ENCODE measurements at places on chromosomes 12 and 14.
A peak's percentile ranks its signal among the peaks of the same experiment; 100 is the strongest.

- DNase-seq, result no peak
These were observed 46.4 kb upstream of the BMP4 start for GRCh38 chr14:54003064-54003463.

DNA sequence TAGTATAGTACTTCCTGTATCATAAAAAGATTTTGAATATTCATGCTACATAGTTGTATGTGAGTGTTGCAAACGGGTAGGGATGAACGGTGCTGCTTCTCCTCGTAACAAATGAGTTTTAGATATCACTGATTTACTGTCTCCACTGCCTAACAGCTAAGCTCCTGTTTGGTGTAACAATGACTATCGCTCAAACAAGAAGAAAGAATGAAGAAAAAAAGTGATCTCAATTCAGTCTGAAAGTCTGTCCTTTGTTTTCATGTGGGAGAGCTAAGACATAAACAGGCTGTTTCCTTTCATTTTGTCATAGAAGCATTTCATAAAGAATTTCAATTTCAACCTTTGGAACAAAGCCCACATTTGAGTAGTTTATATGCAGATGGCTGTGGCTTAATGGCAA lies 26.1 kb upstream of the RTRAF start:
- no peak for DNase-seq

DNA sequence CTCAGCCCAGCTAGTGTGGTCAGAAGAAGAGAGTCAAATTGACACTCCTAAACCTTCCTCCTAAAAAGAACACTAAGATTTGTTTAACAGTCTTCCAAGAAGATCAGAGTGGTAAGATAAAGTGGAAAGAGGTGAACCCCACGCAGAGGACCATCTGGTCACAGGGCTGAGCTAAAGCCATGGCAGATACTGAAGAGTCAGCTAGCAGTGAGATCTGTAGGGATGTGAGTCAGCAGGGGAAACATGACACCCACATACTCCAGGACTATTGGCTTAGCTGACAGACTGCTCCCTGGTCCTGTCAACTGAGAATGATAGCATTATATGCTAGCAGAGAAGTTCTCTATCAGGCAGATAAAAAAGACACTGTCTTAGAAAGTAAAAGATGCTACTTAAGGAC lies 269.4 kb upstream of the ALG10 start:
- DNase-seq, result no peak

DNA sequence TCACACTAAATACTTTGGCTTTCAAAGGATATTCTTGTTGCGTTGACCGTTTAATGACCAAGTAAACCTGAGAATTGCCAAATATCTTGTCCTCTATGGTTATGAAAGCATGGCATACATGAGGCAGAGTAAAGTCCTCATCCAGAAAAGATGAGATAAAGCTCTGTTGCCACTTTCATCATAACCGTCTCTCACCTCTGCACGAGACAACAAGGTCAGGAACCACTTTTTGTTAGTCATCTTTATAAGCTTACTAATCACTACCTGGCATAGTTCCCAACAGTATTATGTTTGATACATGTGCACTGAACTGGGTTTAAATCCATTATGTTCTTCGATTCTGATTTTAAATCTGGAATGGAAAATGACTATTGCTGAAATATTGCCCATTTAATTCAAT lies 31.3 kb downstream of the PTPRB start:
- DNase-seq, result no peak

- DNase-seq, result no peak
These were observed 99.6 kb upstream of the KRR1 start for GRCh38 chr12:75611041-75611440.

GRCh38 chr14:85252011-85252410 lies 277.9 kb upstream of the FLRT2 start:
- DNase-seq, result no peak

GRCh38 chr14:68145539-68145938 lies 326.0 kb downstream of the RAD51B start:
- DNase-seq, result no peak

DNA sequence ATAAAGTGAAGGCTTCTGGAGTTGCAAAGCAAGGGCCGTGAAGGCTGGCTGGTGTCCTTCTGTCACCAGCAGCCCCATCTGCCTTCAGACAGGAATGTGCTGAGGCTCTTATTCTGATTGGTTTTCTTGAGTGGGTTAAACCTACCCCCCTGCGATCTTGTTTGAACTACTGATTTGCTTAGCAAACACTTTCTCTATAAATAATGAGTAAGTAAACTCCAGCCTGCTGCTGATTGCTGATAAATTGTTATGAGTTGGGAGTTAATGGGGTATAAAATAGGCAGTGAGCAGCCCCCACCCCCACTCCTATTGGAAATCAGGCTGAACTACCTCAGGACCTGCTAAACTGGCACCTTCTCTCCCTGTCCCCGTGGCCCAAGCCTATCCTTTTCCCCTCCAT lies 146.1 kb upstream of the NOS1 start:
- no peak for DNase-seq

GRCh38 chr12:89789862-89790261 lies 81.2 kb upstream of the ATP2B1 start:
- DNase-seq, result no peak

- DNase-seq, result no peak
These were observed 112.7 kb downstream of the NCOR2 start for GRCh38 chr12:124454735-124455134.

DNA sequence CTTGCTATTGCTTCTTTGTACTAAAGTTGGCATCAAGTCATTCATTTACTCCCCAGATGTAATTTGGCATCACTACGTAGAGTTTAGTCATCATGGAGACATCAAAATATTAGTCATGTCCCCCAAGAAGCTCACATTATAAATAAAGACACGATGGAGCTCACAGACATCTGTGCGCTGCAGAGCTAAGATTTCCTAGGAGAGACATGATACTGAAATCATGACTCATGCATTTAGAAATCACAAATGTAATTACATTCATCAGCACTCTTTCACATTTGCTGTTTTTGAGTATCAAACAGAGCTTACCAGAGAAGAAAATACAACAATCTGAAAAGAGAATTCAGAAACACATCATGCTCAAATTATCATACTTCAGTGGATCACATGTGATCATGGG lies 169.8 kb downstream of the LRIG3 start:
- DNase-seq, result no peak

GRCh38 chr12:14408208-14408607 lies 42.7 kb downstream of the ATF7IP start:
- DNase-seq, result no peak

GRCh38 chr12:96077081-96077480 lies 41.7 kb upstream of the LTA4H start:
- DNase-seq, result no peak

- DNase-seq, result no peak
These were observed 22.0 kb downstream of the CFL2 start for GRCh38 chr14:34692348-34692747.

DNA sequence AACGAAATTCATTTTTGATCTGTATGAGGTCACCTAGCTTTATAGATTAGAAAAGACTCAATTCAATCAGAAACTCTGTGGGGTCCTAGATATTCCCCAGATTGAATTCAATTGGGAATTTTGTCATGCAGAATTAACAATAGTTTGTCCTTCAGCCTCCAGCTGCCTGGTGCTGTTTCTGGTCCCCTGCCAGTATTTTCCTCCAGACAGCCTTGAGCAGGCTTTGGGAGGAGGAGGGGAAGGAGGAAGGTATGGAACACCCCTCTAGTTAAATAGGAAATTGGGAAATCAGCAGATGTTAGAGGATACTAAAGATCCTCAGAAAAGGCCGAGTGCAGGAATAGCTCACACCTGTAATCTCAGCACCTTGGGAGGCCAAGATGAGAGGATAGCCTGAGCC lies 10.6 kb downstream of the GRIP1 start:
- no peak for DNase-seq

DNA sequence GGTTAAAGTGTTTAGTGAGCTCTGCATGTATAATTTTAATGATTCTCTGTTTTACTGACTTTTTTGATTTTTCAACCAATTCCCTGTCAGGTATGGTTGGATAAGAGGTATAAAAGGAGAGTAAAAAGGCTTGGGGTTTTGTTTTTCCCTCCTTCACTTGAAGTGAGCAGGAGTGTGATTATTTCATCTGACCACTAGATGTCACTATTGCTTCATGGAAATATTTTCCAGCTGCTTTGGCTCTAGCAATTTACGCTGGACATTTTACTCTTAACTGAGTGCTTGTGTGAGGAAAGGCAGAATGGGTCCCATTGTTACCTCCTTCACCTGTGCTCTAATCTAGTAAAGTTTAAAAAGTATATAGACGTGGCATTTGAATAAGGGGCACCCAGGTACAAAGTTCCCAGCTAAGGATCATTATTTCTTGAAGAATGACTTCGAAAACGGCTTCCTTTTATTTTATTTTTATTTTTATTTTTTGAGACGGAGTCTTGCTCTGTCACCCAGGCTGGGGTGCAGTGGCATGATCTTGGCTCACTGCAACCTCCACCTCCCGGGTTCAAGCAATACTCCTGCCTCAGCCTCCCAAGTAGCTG lies 66.5 kb downstream of the TBC1D30 start:
- peak; percentile 16 for DNase-seq

- no peak for DNase-seq
These were observed 4.0 kb downstream of the C12orf54 start for GRCh38 chr12:48486261-48486660.

- DNase-seq, result no peak
These were observed at the start of gene C12orf56 for GRCh38 chr12:64390275-64390851. TSS of gene C12orf56 (minus strand) at chr12:64390758. CDS start at chr12:64390565, 193 bp downstream.

DNA sequence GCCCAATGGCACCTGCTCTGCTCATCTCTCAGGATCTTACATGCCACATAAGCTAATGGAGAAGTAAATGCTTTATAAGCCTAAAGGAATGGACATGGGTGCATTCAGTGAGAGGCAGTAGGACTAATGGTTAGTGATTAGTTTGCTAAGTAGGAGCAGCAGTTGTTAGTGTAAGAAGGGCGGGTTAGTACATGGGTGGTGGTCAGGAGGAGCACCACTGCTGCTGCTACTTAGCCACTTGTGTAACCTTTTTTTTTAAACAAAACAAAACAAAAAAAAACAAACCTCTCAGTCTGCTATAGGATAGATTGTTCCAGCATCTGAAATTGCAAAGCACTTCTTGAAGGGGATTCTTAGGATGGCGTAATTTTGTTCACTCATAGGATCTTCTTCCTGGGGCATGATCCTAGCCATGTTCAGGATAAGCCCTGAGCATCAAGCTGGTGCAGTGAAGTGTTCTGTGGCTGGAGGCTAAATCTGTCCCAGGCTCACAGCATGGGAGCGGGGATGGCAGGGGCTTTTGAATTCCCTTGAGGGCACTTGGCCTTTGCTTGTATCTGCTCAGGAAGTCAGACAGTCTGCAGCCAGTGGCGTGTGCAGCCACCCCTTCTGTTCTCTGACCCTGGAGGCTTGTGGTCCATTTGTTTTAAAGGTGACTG lies 63.6 kb downstream of the CHST11 start:
- DNase-seq, result no peak

- DNase-seq, result no peak
These were observed 50.0 kb downstream of the SSPN start for GRCh38 chr12:26245175-26245942.

- DNase-seq, result no peak
These were observed 38.7 kb downstream of the TUNAR start for GRCh38 chr14:95915330-95915729.

- no peak for DNase-seq
These were observed 65.4 kb downstream of the ZFP36L1 start for GRCh38 chr14:68727315-68728047.

DNA sequence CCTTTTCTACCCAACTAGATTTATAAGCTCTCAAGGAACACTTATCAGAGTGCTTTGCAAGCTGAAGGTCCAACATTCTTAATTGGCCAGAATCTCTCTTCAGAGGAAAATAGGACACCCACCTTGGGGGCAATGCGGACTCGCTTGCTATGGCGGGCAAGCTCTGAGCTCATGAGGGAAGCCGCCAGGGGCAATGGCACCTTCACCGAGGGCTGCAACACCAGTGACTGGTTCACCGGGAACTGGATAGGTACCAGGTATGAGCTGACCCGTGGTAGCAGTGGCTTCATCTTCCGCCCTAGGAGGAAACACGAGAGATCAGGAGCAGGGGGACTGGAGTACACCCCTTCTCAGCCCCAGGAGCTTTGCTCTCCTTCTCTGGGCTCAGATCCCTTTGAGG lies 7.4 kb upstream of the TEX52 start:
- DNase-seq, result no peak

- no peak for DNase-seq
These were observed 603.5 kb downstream of the RPL10L start for GRCh38 chr14:46048127-46048526.

GRCh38 chr12:100474617-100475016 lies 951 bp downstream of the NR1H4 start:
- no peak for DNase-seq

- no peak for DNase-seq
These were observed 182.3 kb downstream of the CALM1 start for GRCh38 chr14:90579088-90579487.

DNA sequence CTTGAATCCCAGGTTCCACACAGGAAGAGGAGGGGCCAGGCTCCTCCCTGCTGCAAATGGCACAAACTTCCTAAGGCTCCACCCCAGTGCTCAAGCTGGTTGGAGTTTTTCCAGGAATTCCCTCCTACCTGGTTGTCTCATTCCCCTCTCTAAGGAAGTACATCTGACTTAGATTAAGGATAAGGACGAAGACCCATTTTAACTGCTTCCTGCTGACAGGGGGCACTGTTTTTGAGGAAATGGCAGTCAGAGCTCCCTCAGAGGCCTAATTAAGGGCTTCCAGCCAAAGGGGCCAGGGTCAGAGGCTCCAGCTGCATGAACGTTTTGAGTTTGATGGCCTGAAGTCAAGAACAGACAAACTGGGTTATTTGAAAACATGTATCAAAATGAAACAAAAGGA lies 1084.7 kb downstream of the SLC6A15 start:
- DNase-seq, result no peak

GRCh38 chr12:4943938-4944284 lies 34.2 kb downstream of the KCNA1 start:
- DNase-seq, result no peak

- DNase-seq, result no peak
These were observed 12.8 kb downstream of the SOCS2 start for GRCh38 chr12:93585247-93585646.

DNA sequence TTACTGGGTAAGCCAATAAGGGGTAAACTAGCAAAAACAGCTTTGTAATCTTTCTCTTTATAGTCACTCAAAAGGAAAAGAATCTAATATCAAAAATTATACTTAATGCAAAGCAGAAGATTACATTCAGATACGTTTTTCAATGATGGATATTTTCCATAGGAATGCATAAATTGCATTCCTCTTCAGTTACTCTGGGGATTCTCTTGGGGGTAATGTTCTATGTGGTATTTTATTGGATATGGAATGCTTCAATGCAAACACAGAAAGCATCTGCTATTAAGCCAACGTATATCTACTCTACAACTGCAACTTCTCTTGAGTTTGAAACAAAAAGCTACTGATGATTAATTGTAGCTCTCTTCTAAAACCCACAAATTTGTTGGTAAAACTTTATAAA lies 106.0 kb downstream of the SLC41A2 start:
- DNase-seq, result no peak

- DNase-seq, result no peak
These were observed 11.7 kb upstream of the OASL start for GRCh38 chr12:121050725-121051124.

- DNase-seq, result no peak
These were observed 285.2 kb upstream of the SYT10 start for GRCh38 chr12:33724867-33725266.

Data from T-helper 2 cell (primary cell).